Stimulated activated CD8-positive, alpha-beta memory T cell treated with anti-CD3 and anti-CD28 coated beads, Interleukin-15, amount 100 ng/mL, for 1 hour (primary cell): ENCODE measurements at places on chromosomes 5 and 9.

GRCh38 chr5:1173485-1174070 is 27.8 kb upstream of the SLC6A19 start:
- DNase-seq = no peak

DNA sequence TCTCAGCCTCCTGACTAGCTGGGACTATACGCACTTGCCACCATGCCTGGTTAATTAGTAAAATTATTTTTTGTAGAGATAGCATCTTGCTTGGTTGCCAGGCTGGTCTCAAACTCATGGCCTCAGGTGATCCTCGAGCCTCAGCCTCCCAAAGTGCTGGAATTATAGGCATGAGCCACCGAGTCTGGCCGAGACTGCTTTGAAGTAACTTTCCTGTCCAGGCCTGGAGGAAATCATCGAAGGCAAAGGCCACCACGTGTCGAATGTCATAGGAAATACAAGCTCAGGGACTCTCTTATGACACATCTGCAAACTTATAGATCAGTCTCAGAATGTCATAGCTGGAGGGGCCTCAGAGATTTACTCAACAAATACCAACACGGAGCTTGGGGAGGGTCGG is 25.1 kb downstream of the RAPGEF1 start:
- DNase-seq = no peak

DNA sequence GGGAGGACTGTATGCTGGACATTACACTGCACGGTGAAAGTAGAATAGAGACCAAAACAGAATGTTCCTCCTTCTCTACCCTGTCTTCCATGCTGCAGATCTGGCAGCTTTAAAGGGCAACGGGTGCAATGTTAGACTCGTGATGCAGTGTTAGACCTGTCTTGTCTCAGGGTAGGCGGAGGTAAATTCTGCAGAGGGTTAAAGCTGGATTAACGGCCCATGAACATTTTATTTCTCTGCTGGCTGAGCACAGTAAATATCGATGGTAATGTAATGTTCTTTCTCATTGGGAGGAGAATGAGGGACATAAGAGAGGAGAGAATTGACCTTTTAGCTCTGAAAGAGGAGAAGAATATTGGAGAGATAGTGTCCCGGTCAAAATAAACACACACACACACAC is 178.9 kb downstream of the NMUR2 start:
- no peak for DNase-seq

- no peak for DNase-seq
Observed at GRCh38 chr5:88142636-88142885, 126.1 kb downstream of the TMEM161B start.

DNA sequence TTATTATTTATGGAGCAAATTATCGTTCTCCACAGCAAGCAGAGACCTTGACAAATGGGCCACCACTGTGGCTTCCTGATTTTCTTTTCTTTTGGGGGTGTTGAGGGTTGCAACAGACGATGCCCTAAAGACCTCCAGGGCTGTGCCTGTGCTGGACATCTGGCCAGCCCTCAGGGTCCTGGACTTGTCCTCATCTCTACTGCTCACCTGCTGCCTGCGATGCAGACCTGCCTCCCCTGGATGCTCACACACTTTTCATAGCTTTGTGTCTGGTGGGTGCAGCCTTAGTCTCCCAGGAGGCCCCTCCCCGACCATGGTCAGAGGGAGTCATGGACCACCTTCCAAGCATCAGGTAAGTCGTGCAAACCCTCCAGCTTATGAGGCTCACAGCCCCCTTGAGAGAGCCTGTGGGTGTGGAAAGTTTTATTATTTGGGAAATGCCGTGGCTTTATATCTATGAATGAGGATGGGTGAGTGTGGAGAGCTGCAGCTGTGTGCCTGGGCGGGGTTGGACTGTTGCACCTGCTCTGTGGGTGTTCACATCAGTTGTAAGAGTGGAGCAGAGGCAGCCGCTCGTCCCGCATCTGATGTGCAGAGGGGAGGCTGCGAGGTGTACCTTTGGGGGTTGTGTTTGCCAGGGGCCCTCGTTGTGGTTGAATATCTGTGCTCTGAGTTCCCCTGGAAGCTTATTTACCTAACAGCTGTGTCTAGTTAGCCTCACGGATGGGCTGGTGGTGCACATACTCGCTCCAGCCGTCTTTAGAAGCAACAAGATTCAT is 126.3 kb upstream of the IRX4 start:
- no peak for DNase-seq

DNA sequence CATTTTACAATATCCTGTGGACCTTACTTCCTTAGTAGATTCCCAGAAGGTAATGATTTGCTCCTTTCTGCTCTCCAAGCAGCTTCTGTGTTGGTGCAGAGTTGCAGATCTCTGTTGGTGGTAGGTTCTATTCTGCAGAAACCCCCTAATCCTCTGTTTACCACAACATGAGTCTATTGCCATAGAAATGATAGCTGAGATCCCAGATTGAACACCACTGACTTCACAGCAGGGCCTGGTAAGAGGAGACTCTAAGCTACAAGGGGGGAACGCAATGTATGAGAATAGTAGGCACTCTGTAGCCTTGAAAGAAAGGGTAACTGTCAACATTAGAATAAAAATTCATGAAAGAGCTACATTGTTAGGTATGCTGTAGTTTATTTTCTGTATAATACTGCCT is 59.5 kb downstream of the MUSK start:
- no peak for DNase-seq

DNA sequence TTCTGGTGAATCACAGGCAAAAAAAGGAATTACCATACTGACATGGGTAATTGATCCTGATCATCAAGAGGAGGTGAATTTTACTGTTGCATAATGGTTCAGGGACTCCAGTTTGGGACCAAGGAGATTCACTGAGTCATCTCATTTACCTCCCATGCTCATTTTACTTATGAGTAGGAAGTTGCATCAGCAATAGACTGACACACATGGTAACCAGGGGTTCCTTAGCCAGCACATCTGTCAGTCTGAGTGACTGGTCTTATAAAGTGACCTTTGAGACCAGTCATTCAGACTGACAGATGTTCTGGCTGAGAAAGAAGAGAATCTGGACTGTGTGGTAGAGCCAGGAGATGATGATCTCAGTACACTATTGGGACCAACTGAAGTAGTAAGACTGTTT is 384.6 kb upstream of the CD180 start:
- DNase-seq = no peak

DNA sequence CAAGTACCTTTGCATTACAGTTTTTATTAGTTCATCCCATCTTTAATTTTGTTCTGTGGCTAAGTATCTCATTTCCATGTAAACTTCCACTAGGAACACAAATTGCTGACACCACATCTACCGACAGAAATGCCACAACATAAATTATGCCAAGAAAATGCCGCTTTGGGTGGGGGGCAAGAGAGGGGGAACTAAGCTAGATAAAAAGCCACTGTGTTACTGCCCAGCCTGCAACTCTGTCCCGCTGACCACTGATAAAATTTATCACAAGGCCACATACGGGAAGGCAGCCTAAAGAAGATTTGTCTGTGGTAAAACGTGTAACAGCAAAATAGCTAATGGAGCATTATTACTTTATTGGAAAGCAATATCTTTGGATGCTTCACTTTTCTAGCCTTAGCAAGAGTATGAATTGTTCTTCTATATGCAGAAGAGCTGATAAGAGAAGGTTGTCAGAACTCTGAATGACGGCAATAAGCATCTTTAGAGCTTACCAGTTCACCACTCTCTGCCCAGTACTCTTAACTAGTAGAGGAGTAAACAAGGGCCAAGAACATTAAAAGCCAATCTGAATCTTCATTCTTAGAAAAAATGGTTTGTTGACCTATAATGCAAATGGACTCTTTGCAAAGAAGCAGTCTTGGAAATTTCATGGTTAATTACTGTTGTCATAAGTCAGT is 172.2 kb upstream of the MEF2C start:
- no peak for DNase-seq

DNA sequence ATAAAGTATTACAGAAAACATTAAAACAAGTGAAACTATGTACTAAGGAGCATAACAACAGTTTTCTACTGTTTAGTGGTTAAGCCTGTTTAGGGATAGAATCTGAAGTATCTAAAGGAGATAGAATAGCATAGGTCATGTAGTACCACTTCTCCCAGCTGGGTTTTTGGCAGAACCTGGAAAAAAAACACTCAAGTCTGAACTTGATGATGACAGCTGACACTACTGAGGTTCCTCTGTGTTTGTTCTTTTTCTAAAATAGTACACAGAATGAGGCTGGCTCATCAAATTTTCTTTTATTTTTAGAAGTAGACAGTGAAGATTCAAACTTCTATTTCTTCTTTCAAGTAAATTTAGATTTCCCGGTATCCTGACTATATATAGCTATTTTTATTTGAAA is 203.8 kb upstream of the ACO1 start:
- DNase-seq = no peak

- no peak for DNase-seq
Observed at GRCh38 chr9:70119786-70120185, 76.1 kb downstream of the MAMDC2 start.

DNA sequence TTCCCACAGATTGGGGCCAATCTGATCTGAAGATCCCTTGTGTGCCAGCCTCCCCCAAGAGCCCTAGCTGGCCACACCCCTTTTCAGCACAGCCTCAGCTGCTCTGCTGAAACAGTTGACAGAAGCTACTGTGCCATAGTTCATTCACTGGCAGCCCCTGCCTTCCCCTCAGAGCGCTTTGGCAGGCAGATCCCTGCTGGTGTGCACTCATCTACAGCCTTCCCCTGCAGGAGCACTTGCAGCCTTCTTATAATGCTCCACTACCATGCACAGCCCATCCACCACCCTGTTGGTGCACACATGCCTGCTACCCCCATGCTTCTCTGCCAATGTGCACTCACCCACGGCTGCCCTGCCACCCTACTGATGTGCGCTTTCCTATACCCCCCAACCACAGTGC is 471.3 kb downstream of the MTRR start:
- no peak for DNase-seq

DNA sequence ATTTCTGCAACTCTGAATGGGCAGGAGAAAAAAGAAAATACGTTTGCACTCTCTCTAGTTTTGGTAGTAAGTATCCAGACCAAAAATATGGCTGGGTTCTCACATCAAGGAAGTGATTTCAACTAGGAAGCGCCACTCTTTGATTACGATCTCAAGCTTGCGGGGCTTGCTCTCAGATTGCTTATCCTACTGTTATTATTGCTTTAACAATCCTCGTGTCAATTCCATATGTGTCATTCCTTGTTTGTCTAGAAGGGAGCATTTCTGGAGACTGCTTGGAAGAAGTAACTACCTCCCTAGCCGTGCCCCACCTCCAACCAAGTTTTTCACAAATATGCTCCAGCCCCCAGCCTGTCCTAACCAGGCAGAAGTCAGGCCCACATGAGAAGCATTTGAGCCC is 3.5 kb downstream of the PRUNE2 start:
- no peak for DNase-seq

- DNase-seq = no peak
Observed at GRCh38 chr9:122261469-122261881, 3.2 kb downstream of the RBM18 start.

GRCh38 chr9:121509180-121509579 is 9.5 kb upstream of the GGTA1 start:
- DNase-seq = no peak

- no peak for DNase-seq
Observed at GRCh38 chr9:88945636-88946333, 45.5 kb upstream of the S1PR3 start.

GRCh38 chr5:93511445-93511844 is 69.6 kb downstream of the NR2F1-AS1 start:
- DNase-seq = no peak

- no peak for DNase-seq
Observed at GRCh38 chr5:96232602-96233001, 200.4 kb downstream of the PCSK1 start.

- DNase-seq = peak; percentile 38
Observed at GRCh38 chr9:128341435-128341849, 1.1 kb downstream of the SLC27A4 start.

DNA sequence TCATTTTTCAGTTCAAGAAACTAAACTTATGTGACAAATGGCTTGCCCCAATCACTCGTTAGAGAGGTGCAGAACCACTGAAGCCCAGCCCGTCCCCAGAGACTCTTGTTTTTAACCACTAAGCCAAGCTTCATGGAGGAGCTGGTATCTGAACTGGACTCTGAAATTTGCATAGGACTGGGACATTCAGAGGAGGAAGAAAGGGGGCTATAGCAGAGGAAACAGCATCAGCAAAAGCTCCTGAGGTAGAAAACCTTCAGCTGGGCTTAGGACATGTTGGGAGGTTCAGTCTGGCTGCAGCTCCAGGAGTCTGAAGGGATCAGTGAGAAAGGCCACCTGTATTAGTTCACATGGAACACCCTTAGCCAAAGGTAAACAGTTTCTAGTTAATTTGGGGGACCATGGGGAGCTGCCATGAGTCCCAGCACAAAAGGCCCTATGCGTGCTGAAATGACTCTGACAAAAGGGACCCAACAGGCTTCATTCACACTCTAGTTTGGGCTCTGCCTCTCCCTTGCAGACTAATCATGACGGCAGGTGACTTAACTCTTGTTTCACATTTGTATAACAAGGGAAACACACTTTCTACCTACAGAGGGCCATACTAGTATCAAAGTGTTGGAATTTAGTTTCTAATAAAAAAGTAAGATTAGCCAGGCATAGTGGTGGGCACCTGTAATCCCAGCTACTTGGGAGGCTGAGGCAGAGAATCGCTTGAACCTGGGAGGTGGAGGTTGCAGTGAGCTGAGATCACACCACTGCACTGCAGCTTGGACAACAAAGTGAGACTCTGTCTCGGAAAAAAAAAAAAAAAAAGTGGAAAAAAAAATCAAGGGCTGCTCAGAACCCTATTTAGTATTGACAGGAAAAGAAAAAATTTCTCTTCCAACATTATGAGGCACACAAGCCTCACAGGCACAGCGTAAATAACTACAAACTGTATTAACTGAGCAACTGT is 10.2 kb downstream of the FBXO10 start:
- no peak for DNase-seq

GRCh38 chr9:80375477-80375876 is 803.7 kb downstream of the TLE4 start:
- no peak for DNase-seq

- DNase-seq = no peak
Observed at GRCh38 chr5:110019780-110020179, 330.1 kb downstream of the MAN2A1 start.

GRCh38 chr9:132663117-132663516 is 6.7 kb downstream of the DDX31 start:
- no peak for DNase-seq

DNA sequence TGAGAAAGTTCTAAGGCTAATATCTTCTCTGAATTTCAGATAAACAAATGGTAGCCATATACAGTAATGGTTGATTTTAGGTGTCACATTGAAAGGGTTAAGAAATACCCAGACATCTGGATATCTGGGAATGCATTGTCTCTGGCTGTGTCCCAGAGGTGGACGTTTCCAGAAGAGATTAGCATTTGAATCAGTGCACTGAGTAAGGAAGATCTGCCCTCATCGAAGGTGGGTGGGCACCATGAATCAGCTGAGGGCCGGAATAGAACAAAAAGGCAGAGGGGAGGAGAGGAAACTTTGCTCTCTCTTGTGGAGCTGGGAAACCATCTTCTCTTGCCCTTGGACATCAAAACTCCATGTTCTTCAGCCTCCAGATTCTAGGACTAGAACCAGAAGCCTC is 554.4 kb downstream of the IRX1 start:
- DNase-seq = no peak
